Activated CD8-positive, alpha-beta memory T cell treated with anti-CD3 and anti-CD28 coated beads, Interleukin-2, amount 10 ng/mL, durations not matched to agents 7 days and 5 days (primary cell): ENCODE measurements at places on chromosomes 3 and 15.

DNA sequence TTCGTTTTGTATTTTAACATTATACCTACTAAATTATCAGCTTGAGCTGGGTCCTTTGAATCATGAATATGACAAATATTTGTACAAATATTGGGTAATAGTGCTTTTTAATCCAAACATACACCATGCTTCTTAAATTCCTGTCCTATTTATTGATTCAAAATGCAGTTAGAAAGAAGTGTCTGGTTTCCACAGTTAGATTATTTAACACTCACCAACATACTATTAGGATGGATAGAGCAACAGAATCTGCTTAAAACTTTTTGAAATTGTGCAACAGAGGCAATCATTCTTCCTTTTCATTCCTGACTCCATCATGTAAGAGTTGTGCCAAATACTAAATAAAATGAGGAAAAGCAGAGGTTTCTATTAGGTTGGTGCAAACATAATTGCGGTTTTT lies 281.2 kb downstream of the LSAMP start:
- H3K27me3 ChIP-seq: no peaks in the 10 kb centered on the region
- DNase-seq: no peak
- no peak overlapping the region for H3K27ac ChIP-seq
- no peaks in the 10 kb centered on the region for H3K4me1 ChIP-seq
- no peak overlapping the region for H3K4me3 ChIP-seq

DNA sequence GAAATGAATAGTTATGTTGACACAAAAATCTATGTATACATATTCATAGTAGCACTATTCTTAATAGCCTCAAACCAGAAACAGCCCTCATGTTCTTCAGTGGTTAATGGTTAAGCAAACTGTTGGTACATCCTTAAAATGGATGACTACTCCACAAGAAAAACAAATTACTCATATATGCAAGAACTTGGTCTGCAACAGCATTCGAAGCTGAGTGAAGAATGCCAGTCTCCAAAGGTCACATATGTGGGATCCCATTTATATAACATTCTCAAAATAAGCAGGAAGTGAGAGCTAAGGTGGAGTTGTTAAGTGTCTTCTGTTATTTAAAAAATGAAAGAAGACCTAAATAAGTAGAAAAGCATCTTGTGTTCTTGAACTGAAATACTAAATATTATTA lies 365.7 kb downstream of the GABRG3 start:
- no peaks in the 10 kb centered on the region for H3K27me3 ChIP-seq
- H3K4me3 ChIP-seq: no peak overlapping the region
- no peak overlapping the region for H3K27ac ChIP-seq
- no peak for DNase-seq
- no peaks in the 10 kb centered on the region for H3K36me3 ChIP-seq

DNA sequence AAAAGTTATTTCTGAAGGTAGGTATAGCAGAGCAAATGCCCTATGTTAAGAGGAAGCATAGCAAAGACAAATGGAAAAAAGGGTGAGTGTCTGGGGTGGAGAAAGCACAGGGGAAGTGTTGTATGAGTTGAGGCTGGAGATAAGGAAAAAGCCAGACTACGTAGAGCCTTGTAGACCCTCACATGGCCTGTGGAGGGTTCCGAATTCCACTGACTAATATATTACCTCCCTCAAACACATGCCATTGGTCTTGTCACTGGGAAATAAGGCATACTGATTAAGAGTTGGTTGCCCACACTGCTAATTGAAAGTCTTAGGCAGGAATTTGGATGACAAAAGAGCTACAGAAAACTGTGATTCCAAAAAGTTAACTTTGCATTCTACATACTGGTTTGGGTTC lies 65.2 kb downstream of the TRAT1 start:
- no peaks in the 10 kb centered on the region for H3K27me3 ChIP-seq
- peaks cover 9% of the 10 kb centered on the region for H3K4me1 ChIP-seq
- H3K4me3 ChIP-seq: no peak overlapping the region
- H3K36me3 ChIP-seq: no peaks in the 10 kb centered on the region
- no peak for DNase-seq
- no peak overlapping the region for H3K27ac ChIP-seq

DNA sequence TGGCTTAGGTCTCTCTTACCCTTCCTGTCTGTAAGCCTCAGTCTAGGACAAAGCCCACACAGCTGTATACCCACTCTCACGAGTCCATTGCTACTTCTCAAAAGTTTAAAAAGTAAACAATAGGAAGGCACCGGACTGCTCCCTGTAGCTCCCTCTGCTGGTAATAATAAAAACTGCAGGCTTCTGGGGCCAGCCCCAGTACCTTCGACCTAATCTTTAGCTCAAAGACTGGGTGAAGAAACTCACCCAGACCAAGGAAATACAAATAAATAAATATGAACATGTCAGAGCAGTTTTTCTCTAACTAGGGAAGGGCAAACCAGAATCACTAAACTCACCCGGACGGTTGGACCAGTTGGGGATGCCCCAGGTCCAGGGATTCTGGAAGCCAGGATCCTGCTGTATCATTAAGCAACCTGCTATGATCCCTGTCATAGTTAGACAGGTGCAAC lies 5.0 kb downstream of the FAM219B start:
- peaks cover 44% of the 10 kb centered on the region for H3K36me3 ChIP-seq
- peak; percentile 75 for DNase-seq
- peak overlapping the region; percentile 17 for H3K27ac ChIP-seq

GRCh38 chr3:68664276-68664675 lies 268.1 kb downstream of the TAFA4 start:
- H3K36me3 ChIP-seq: no peaks in the 10 kb centered on the region
- DNase-seq: no peak
- no peaks in the 10 kb centered on the region for H3K4me1 ChIP-seq
- H3K4me3 ChIP-seq: no peak overlapping the region
- no peak overlapping the region for H3K27ac ChIP-seq

- H3K4me1 ChIP-seq: peaks cover 3% of the 10 kb centered on the region
- DNase-seq: no peak
- H3K4me3 ChIP-seq: no peak overlapping the region
- no peak overlapping the region for H3K27ac ChIP-seq
- peaks cover 21% of the 10 kb centered on the region for H3K27me3 ChIP-seq
Observed at GRCh38 chr15:89823836-89824606, 9.4 kb upstream of the ANPEP start.

DNA sequence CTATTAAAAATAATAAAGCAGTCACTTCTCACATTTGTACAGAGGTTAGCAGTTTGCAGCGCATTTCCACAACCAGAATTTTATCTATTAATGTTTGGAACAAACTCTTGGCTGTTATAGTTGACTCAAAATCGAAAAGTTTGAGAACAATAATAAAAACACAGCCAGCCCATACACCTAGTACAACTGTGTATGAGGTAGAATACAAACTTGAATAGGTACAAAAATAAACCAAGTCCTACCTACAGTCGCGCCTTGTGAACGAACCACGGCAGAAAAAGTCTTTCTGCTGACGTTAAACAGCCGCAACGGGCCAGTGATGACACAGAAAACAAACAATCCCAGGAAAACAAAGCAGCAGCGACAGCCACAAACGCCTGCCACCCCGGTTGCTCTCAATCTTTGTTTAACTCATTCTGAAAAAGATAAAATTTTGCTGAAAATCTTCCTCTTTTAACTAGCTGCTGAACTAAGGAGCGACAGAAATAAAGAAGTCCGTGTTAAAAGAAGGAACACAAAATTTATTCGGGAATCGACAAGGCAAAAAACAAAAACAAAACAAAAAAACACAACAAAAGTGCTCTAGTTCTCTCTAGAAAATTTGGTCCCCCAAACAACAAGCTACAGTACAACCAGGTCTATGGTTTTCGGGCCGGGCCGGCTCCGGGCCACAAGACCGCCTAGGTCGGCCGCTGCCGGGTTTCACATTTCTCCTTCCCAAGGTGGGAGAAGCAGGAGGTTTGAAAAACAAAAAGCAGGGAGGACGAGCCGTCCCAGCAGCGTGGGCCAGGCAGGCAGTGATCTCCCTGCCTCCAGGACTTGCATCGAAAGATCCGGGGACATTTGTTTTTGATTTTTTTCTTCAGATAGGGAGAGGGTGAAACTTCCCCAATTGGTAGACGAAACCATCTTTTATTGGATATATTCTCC lies 2.9 kb downstream of the FOXL2 start:
- H3K4me3 ChIP-seq: no peak overlapping the region
- peaks cover 2% of the 10 kb centered on the region for H3K36me3 ChIP-seq
- peaks cover 89% of the 10 kb centered on the region for H3K27me3 ChIP-seq
- peaks cover 24% of the 10 kb centered on the region for H3K4me1 ChIP-seq
- DNase-seq: no peak
- H3K27ac ChIP-seq: peak overlapping the region; percentile 57

GRCh38 chr3:136008732-136009470 lies 43.4 kb downstream of the PPP2R3A start:
- H3K27me3 ChIP-seq: peaks cover 6% of the 10 kb centered on the region
- no peak for DNase-seq
- no peaks in the 10 kb centered on the region for H3K36me3 ChIP-seq
- no peaks in the 10 kb centered on the region for H3K4me1 ChIP-seq
- H3K4me3 ChIP-seq: no peak overlapping the region

DNA sequence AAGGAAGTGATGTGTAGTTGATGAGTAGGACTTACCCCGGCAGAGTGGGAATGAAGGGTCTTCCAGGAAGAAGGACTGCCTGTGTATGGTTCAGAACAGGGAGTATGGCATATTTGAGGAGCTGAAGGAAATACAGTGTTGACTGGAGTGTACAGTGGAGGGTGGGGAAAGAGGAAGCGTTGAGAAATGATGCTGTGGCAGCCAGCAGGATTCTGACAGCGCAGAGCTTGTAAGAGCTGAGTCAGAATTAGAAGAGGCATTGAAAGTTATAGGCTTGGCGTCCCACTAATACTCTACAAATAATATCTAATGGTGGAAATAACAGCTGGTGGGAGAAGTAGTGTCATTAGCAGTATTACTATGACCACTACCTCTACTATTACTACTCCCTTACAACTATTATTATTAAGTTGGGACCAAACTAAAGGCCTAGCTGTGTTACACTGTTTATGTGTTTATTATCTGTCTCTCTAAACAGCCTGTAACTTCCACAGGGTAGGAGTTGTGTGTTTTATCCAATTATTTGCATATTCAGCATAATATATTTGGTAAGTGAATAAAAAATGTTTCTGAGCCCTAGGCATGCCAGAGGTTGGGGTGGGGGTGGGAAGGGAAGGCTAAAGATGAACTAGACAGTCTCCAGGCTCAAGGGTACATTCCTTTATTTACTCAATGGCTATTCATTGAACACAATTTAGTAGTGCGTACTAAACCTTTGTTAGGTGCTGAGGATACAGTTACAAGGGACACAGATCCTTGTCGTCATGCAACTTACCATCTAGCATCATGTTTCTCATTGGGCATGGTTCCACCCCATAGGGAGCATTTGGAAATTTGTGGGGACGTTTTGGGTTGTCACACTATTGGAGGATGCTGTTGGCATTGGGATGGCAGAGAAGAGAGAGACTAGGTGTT lies 428.8 kb upstream of the ONECUT1 start:
- no peak overlapping the region for H3K27ac ChIP-seq
- H3K4me1 ChIP-seq: no peaks in the 10 kb centered on the region
- no peaks in the 10 kb centered on the region for H3K27me3 ChIP-seq
- no peak for DNase-seq
- H3K36me3 ChIP-seq: no peaks in the 10 kb centered on the region
- H3K4me3 ChIP-seq: no peak overlapping the region
